Cortex of kidney (tissue), 1 donor: ENCODE measurements at places on chromosomes 11 and 22.

DNA sequence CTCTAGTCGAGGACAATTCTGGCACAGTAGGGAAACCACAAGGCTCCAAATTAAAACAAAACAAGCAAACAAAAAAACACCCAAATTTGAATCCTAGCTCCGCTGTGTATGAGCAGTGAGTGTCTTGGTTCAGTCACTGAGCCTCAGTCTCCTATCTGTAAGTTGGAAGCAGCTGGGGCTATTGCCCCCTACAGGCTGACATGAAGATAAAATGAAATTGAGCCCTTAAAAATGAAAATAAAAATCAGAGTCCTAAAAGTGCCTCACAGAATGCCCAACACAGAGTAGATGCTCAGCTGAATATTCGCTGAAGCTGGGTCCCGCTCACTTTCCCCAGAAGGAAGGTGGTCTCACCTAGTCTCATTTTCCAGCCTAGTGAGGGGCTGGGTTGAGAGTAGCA is 65.2 kb downstream of the PDE2A start:
- no peak for DNase-seq

GRCh38 chr11:128432926-128433325 is 154.4 kb downstream of the ETS1 start:
- no peak for DNase-seq

- DNase-seq: no peak
These were observed 144.1 kb upstream of the B3GAT1 start for GRCh38 chr11:134556186-134556585.

DNA sequence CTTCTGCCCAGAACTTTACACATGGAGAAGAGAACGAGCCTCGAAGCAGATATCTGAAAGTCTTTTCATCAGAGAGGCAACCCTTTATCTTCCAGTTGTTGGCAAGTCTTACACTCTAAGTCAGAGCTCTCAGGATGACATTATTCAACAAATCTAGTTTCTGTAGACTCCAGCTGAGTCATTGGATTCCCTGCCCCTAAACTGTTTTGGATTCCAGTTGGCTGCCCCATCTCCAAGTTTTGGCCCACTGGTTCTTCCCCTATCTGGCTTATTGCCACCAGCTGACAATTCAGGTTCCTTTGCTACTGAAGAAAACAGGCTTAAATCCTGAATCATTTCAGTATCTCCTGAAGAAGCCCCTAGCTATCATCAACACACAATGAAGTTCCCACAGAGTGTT is 14.2 kb downstream of the SAAL1 start:
- no peak for DNase-seq

DNA sequence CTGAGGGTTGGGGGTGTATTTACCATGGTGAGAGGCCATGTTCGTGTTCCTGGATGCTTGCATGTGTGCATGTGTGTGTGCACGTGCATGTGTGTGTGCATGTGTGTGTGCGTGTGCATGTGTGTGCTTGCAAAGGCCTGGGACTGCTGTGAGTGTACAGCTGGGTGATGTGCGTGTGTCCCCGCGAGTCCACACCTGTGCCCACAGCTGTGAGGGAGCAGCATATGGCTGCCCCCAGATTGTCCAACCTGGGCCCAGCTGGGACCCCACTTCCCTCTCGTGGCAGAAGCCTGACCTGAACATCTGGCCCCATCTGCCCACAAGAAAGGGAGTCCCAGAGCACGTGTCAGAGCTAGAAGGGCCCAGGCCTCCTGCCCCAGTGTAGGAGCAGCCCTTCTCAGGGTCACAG is 8.4 kb upstream of the CD248 start:
- no peak for DNase-seq

- DNase-seq: no peak
These were observed 209.2 kb upstream of the NARS2 start for GRCh38 chr11:78783846-78784245.

DNA sequence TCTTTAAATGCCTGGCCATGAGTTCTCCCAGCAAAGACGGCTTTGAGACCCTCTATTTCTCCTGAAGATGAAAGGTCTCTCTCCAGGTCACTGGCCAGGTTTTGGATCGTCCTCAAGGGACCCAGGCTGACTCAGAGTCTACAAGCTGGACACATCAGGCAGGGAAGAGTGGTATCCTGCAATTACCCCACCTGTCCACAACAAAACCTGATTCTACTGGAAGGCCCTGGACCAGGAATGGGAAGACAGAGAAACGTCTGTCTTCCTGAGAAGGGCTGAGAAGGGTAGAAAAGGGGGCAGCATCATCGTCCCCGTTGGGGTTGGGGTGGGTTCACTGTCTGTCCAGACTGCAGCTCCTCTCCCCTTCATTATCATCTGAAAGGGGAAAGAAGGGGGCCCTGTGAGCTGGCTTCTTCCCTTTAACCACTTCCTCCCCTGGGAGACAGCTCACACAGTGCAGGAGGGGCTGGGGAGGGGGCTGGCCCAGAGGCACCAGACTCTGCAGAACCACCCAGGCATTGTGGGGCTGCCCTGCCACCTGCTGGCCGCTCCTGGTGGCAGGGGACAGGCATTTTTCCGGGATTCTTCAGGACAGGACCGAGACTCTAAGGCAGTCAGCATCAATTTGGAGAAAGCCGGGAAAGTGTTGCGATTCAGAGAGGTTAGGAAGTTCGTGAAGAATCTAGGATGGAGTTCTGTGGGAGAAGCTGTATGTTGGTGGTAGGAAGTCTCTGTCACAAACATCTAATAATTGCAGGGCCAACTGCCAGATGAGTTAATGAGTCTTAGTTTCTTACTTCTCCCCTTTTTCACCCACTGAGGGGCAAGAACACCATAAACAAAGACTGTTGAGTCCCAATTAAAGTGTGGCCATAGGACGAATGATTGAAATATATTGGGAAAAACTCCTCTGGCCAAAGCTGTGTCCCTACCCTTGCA is 57.6 kb downstream of the SYN3 start:
- no peak for DNase-seq
